CD4-positive, alpha-beta T cell treated with Interleukin-10 for 1 hour (primary cell): ENCODE measurements at places on chromosomes 2 and 18.

DNA sequence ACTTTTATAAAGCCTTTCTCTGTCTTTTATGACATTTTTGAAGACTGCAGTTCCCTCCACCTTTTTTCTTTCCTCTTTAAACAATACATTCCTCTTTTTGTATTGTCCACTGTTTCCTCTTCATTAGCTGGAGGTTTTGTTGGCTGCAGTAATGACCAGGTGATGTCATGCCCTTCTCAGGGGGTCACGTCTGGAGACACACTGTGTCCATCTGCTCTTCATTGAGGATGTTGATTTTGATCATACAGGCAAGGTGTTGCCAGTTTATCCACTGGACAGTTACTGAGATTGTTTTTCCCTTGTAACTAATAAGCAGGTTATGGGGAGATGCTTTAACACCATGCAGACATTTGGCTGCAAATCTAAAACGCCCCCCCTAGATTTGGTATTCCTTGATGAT, 19.8 kb downstream of the ZNF407 start:
- DNase-seq, result no peak

DNA sequence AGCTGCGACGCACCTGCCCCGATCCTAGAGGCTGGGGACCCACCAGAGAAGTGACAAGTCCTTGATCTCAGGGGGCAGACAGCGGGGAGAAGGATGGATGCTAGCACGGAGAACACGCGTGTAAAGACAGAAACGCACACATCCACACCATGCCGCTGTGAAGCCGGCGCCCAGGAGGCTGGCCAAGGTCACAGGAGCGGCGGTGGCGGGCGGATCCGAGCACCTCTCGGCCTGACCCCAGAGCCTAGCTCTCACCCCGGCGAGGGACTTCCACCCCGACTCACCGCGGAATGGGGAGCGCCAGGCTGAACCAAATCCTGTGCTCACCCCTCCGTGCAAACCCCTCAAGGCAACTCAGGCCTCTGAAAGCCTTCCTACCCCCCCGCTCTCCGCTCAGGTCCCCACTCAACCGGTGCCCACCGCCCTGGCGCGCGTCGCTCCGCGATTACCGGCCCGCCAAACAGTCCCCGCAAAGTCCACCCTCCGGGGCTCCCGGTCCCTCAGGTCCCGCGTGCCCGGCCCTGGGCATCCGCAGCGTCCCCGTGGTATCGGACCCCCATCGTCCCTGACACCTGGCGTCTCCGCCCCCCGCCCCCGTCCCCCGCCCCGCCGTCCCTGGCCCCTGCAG, 460 bp upstream of the LRRFIP1 start:
- DNase-seq, result no peak

DNA sequence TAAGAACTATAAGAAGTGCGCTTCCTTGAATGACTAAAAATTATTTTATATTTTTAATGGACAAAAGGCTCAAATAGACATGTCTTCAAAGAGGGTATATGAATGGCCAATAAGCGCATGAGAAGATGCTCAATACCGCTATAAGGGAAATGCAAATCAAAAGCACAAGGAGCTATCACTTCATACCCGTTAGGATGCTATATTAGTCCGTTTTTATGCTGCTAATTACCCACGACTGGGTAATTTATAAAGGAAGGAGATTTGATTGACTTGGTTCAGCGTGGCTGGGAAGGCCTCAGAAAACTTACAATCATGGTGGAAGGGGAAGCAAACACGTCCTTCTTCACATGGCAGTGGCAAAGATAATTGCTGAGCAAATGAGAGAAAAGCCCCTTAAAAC, 20.5 kb upstream of the PPP4R1 start:
- DNase-seq, result no peak

- peak; percentile 59 for DNase-seq
Observed at GRCh38 chr18:32072321-32072720, 19.4 kb upstream of the RNF138 start.

GRCh38 chr2:104854498-104855220, 744 bp downstream of the POU3F3 start:
- no peak for DNase-seq

- DNase-seq, result no peak
Observed at GRCh38 chr18:79687806-79688205, 8.2 kb downstream of the CTDP1 start.

- no peak for DNase-seq
Observed at GRCh38 chr2:219851801-219852481, 224.5 kb downstream of the SLC4A3 start.

- no peak for DNase-seq
Observed at GRCh38 chr2:15765211-15765610, 173.5 kb downstream of the DDX1 start.

- no peak for DNase-seq
Observed at GRCh38 chr18:35770376-35771014, 189.0 kb downstream of the GALNT1 start.

- no peak for DNase-seq
Observed at GRCh38 chr2:165757906-165758675, 36.0 kb downstream of the GALNT3 start.

- DNase-seq, result no peak
Observed at GRCh38 chr2:75772908-75773630, 62.4 kb upstream of the GCFC2 start.
